ENCODE measurements at places on chromosomes 1 and 21.
A peak's percentile ranks its signal among the peaks of the same experiment; 100 is the strongest.

- no peak for DNase-seq
Measured at GRCh38 chr21:42218836-42219605, at the start of gene ABCG1. Gene ABCG1, plus strand, starts transcription at chr21:42219140. Its CDS starts 123 bp downstream, at chr21:42219263.

DNA sequence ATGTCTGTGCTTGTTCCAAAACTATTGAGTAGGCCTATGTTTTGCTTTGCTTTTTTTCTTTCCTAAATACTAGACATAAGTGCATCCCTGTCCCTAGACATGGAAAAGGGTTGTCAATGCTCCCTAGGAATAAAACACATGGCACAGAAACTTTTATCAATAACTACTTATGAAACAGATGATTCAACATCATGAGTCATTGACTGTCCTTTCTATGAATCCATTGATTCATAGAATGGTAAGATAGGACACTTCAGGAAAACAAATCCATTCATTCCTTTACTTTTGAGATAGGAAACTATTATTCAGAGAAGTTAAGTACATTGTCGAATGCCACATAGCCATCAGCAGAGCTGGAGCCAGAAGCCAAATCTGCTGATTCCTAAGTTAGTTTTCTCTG lies 147.5 kb downstream of the TSEN15 start:
- no peak for DNase-seq

DNA sequence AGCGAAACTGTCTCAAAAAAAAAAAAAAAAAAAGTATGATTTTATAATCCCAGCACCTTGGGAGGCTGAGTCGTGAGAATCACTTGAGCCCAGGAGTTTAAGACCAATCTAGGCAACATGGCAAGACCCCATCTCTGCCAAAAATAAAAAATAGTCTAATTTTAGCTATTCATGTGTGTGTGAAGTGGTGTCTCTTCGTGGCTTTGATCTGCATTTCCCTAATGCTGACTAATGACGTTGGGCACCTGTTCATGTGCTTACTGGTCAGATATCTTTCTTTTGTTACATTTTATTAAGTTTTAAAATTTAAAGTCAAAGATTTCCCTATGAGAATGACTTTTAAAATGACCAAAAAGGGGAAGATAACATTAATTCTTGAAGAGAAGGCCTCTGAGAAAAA lies 31.0 kb downstream of the PSEN2 start:
- DNase-seq = no peak

DNA sequence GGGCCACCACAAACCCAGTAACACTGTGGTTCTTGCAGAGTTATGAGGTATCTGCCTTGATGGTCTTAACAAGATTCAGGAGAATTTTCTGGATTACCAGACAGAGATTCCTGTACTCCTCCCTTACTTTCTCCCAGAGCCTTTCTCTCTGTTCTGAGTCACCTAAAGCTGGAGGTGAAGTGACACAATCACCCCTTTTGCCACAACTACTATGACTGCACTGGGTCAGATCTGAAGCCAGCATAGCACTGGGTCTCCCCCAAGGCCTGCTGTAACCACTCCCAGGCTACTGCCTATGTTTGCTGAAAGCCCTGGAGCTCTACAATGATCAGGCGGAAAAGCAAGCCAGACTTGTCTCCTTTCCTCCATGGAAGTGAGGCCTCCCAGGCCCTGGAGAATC lies 156.7 kb upstream of the NEGR1 start:
- DNase-seq = no peak

DNA sequence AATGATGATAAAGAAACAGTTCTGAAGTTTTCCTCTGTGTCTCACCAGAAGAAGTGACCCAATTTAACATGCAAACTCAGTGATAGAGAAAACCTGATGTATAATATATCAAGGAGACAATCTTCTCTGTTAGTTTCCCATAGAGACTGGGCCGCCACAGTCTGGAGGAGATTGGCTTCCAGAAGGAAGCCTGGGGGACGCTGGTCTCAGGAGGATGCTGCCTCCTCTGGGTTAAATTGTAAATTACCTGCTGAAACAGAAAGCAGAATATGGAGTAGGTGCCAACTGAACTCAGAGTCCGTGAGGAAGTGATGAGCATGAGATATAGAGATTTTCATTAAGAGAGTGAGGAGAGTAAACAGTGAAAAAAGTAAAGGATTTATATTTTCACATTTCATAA lies 15.8 kb downstream of the OR14I1 start:
- no peak for DNase-seq

DNA sequence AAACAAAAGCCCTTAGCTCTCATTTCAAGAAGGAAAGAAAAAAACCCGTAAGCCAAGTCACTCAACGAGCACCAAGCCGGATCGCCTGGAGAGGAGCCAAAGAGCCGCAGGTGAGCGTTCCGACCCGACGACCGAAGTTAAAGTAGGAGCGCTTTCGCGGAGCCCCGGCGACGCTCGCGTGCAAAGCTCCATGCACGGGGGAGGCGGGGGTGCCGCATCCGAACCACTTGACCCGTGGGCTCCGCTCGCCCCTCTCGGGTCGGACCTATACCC lies 382 bp downstream of the GPBP1L1 start:
- DNase-seq = no peak

DNA sequence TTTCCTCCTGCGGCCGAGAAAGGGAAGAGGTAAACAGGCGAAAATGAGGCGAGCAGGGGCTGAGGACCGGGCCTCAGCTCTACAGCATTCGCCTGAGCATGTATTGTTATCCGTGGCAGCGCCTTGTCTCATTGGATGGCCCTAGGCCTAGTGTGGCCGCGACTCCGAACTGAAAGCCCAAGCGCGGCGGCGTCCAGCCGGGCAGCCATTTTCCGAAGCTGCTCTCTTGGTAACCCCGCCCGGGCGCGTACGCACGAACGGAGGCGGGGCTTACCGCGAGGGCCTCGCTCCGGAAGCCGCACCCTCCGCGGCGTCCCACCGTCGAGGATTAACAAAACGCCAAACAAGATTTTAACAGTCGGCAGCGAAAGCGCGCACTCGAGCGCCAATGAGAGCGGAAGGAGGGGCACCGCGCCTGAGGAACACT lies 797 bp upstream of the USP1 start:
- no peak for DNase-seq

- DNase-seq = peak; percentile 46
Measured at GRCh38 chr1:45913183-45913683, 109.8 kb downstream of the MAST2 start.

DNA sequence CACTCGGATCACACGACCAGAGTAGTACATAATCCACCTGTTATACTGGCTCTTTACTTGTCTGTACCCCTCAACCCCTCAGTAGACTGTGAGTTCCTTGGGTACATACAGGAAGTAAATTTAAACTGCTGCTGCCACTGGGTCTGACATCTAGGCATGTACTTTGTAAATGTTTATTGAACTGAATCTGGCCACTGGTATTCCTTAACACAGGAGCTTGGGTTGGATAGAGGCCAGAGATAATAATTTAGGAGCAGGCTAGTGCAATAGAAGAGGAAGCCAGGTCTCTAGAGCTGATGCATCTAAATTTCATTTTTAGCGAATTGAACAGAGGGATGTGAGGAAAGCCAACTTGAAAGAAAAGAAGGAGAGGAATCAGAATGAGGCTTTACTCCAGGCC lies 12.4 kb downstream of the TTC4 start:
- DNase-seq = no peak

DNA sequence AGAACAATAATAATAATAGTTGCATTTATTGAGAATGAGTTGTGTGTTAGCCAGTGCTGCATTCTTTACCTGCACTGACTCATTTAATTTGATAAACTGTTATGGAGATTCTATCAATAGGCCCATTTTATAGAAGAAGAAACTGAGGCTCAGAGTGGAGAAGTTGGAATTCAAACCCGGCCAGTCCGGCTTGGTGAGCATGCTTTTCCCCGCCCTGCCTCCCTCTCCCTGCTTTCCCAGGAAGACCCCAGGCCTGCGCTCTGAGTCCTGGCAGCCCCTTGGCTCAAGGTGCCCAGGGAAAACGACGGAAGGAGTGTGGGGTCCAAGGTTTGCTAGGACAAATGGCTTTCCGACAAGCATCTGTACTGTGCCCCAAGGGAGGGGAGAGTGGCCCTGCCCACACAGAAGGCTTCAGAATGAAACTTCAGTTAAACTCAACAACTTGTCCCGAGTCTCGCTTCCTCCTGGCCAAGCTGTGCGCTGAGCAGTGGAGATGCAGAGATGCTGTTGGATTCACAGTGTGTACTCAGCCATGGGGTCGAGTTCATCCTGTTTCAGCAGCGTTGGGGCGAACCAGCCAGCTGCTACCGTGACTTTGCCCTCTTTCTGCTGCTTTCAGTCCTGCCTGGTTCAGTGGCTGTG lies 23.3 kb upstream of the PADI6 start:
- DNase-seq = no peak

DNA sequence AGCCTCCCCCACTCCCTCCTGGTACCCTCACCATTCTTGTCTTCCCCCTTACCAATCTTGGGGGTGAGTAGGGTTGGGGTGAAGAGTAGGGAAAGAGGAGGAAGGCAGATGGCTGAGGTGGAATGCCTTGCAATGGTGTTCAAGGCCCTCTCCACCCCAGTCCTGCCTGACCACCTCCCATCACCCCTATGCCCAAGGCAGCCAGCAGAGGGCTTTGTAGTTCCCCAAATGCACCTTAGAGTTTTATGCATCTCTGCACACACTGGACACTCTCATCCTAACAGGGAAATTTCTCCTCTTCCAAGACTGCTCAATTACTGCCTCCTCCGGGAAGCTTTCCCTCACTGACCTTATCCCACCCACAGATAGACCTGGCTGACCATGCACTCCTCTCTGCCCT lies 15.4 kb downstream of the KIF17 start:
- no peak for DNase-seq

DNA sequence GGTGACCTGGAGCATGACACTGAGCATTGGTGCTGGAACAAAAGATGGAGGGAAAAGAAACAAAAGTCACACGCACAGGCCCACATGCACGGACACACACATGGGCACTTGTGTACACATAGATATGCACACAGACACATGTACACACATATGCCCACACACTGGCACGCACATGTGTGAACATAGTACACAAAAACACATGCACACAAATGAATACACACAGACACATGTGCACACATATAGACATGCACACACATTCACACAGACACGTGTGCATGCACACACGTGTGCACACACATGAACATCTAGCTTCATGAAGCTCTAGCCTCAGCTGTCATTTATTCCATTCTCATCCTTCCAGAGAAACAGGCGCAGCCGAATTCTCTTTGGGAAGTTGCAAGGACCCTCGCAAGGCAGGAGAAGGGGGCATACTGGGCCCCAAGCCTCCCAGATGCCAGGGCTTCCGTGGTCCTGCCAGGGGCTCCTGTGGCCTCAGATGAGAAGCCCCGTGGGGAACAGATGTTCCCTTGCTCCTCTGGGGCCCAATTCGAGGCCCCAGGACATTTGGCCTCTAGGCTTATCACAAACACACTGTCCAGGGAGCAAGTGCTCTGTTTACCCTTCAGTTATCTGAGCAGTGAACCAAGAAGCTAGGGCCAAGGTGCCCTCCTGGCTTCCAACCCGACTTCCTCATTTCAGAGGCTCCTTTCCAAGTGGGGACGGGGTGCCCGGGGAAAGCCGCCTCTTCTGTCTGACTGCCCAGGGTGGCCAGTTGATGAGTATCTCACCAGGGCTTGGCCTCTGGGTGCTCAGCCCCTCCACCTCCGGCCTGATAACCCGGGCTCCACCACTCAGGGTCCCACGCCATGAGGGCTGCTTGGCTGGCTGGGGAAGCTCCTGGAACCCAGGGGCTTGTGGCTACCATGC lies 116.4 kb upstream of the ARHGEF16 start:
- no peak for DNase-seq

- DNase-seq = no peak
Measured at GRCh38 chr1:211741116-211741515, 65.7 kb upstream of the NEK2 start.

GRCh38 chr1:65084066-65084465 lies 63.9 kb upstream of the AK4 start:
- no peak for DNase-seq

- no peak for DNase-seq
Measured at GRCh38 chr1:65343286-65343685, 33.9 kb downstream of the DNAJC6 start.

DNA sequence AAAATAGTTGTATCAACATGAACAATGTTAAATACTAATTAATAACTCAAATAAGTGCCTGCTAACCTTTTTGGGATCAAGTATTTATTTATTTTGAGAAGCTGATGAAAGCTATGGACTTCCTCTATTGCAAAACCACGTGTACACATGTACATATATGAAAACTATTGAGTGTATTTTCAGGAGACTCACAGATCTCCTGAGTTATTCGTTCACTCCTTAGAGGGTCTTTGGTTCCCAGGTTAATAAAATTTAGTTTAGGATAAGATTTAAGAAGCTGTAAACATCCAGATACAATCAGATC lies 130.5 kb downstream of the DISC1 start:
- no peak for DNase-seq

DNA sequence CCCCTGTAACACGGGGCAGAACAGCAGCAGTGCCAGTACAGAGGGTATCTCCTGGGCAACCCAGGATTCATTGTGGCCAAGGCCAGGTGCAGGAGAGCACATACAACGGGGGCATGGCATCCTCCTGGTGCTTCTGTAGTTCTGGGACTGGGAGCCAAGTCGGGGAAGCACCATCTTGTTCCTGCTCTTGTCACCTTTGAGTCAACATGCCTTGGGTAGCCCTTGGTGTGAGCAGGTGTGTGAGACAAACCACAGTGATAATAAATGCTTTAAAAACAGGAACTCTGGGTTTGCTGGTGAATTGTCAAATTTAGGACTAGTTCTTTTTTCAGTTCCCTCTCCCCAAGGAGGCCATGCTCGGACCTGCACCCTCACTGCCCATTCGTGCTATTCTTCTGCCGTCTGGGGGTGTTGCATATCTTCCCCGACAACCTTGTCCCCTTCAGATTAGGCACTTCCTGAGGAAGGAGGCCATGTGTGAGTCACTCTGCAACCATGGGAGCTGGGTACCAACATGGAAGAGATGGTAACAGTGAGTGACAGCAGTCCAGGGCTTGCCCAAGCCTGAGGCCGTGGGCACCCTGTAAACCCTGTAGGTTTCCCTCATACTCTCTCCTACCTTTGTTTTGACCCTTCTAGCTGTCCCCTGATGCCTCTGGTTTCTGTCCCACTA lies 150.2 kb downstream of the GRIK3 start:
- no peak for DNase-seq

Data from astrocyte of the cerebellum (primary cell).